ENCODE measurements at places on chromosomes 13 and 19.

GRCh38 chr19:14502334-14503092 is 6.6 kb upstream of the GIPC1 start:
- no peak for DNase-seq

GRCh38 chr13:94031609-94032008 is 447.9 kb downstream of the DCT start:
- no peak for DNase-seq

GRCh38 chr19:23981863-23982262 is 67.2 kb downstream of the ZNF726 start:
- no peak for DNase-seq

- DNase-seq, result no peak
Measured at GRCh38 chr19:38319421-38320258, at the start of gene KCNK6. Gene KCNK6 (plus strand): TSS chr19:38319845. CDS start chr19:38319951, 106 bp downstream.

DNA sequence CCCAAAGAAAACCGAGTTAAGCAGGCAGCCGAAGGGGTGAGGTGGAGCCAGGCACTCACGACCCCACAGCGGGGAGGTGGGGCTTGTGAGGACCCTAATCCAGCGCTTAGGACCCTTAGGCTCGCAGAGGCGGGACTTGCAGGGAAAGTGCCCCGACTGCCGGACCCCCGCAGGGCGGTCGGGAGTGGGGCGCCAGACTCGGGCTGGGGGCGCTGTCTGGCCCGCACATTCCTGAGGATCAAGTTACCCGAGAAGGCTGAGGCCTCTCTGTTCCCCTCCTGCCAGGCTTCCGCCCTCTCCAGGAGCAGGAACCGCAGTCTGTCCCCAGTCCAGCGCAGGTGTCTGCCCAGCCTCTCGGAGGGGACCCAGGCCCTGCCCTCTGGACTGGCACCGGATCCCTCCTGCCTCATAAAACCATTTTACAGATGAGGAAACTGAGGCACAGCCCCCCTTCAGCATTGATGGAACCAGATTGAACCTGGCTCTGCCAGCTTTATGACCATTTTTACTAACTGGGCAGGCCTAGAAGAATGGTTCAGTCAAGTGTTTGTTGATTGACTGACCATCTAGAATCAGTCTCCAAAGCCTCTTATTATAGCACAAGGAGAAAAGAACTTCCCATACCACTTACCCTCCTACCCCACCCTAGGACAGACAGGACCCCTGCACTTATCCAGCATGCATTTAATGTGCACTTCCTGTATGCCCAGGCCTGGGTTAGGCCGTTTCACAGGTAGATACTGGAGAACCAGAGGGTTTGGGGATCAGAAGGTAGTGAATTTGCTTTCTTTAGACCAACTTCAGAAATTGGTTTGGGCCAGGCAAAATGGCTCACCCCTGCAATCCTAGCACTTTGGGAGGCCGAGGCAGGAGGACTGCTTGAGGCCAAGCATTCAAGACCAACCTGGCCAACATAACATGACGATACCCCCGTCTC is 6.7 kb upstream of the JUND start:
- no peak for DNase-seq

GRCh38 chr13:44292545-44292944 is 81.1 kb upstream of the SERP2 start:
- no peak for DNase-seq

DNA sequence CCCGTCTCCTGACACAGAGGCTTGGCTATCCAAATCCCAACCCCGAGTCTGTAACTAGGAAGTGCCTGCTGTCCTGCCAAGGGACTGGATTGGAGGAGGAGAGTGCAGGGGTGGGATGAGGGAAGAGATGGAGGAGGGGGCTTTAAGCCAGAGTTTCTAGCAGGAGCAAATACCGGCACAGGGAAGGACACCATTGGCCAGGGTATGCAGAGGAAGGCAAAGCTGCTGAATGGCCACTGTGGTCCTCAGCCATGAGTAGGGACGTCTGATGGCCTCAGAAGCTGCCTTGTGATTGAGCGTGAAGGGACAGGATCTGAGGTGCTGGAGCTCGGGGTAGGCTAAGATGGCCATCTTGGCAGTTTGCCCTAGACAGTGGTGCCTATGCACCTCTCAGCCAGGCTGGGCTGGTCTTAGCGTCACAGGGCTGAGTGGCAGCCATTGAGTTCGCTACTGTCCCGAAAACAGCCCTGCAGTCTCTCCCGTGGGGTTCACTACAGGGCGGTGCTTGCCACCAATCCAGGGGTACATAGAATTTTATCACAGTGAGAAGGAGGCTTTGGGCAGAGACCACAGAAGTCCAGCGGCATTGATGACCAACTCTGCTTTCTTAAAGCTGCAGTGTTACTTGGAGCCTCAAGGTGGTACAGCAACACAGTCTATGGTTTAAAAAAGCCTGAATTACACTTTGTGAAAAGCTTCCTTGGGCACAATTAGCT is 61.8 kb downstream of the AKAP11 start:
- no peak for DNase-seq

- no peak for DNase-seq
Measured at GRCh38 chr19:38093587-38093986, 130.4 kb downstream of the DPF1 start.

GRCh38 chr13:67443923-67444322 is 213.8 kb upstream of the PCDH9 start:
- no peak for DNase-seq

DNA sequence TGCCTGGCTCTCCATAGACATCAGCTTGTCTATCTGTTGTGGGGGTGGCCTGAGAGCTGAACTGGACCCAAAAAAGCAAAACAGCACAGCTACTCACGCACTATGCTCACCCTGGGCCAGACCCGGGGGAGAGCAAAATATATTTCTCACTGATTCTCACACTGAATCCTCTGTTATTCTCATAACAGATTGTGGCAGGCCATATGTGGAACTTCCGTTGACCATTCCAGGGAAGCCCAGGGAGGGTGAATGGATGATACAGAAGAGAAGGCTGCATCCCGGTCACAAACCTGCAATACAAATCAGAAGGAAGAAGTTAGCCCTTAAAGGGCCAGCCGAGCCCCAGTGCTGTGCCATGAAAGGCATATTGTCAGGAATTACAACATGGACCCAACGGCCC is 362.5 kb downstream of the ZNF536 start:
- DNase-seq, result no peak

DNA sequence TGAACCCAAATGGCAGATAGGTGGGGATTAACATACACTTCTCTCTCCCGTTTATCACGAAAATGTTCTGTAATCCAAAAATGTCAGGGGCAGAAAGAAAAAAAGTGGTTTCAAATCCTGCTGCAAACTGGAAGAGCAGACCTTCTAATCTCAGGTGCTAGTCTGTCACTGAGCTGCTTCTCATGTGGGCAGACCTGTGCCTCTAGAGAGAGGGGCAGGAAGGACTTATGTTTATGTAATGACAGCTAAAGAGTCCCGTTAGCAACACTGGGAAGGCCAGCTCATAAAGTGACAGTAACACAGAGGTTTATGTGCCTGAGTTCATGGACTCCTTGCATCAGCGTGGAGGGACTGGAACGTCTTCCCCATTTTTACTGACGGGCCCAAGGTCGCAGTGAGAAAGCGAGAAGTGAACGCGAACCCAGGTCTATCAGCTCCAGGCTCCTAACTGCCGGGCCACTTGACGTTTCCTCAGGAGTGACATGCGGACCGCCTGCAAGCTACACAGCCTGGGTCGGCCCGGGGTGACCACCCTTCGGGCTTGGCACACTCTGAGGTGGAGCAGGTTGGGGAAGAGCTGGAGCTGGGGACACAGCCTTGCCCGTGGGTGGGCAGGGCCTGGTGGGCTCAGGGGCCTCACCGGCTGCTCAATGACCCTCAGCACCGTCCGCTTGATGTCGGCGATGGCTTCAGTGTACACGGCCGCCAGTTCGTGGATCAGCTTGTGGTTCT is 9.6 kb upstream of the RSPH6A start:
- DNase-seq, result no peak

DNA sequence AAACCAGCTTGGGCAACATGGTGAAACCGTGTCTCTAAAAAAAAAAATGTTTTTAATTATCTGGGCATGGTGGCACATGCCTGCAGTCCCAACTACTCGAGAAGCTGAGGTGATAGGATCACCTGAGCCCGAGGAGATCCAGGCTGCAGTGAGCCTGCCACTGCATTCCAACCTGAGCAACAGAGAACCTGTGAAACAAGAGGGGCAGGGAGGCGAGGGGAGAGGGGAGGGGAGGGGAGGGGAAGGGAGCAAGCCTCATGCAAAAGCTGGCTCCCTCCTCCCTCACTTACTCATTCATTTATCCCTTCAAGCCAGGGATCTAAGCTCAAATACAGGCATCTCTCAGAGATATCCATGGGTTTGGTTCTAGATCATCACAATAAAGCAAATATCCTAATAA is 8.9 kb downstream of the ATP7B start:
- DNase-seq, result no peak

DNA sequence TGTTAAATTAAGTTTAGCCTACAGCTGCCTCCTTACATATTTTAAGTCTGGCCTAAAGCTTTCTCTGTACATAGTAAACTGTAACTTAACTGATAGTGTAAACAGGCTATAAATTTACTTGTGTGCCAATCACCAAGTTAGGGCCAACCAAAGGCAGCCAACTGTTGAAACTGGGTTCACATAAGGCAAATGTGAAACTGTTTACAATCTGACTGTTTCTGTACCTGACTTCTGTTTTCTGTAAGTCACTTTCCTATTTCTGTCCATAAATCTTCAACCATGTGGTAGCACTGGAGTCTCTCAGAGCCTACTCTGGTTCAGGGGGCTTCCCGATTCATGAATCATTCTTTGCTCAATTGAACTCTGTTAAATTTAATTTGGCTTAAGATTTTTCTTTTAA is 103.1 kb downstream of the RAP2A start:
- no peak for DNase-seq

DNA sequence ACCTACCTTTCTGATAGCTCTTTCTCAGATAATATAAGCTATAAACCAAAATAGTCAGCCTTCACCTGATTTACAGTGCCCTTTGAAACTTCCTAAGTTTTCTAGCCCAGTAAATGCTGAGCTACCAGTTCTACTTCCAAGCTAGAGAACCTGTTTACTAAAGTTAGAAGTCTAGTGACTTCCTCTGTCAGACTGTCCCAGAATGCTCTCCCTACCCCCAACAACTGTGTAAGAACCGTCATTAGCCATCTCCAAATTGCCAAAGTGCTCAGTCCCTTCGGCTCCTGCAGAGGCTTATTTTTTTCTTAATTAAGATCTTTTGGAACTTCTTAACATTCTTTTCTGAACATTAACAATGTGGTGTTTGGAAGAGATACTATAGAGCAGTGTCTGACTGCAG is 3.2 kb upstream of the ABCC4 start:
- DNase-seq, result no peak

- DNase-seq, result no peak
Measured at GRCh38 chr19:49763230-49763629, at the start of gene TSKS. Gene TSKS (minus strand): TSS chr19:49763306. CDS start chr19:49763247, 59 bp downstream.

- DNase-seq, result no peak
Measured at GRCh38 chr13:108315273-108315672, 45.8 kb downstream of the TNFSF13B start.

GRCh38 chr13:33867472-33867871 is 49.5 kb downstream of the RFC3 start:
- no peak for DNase-seq

DNA sequence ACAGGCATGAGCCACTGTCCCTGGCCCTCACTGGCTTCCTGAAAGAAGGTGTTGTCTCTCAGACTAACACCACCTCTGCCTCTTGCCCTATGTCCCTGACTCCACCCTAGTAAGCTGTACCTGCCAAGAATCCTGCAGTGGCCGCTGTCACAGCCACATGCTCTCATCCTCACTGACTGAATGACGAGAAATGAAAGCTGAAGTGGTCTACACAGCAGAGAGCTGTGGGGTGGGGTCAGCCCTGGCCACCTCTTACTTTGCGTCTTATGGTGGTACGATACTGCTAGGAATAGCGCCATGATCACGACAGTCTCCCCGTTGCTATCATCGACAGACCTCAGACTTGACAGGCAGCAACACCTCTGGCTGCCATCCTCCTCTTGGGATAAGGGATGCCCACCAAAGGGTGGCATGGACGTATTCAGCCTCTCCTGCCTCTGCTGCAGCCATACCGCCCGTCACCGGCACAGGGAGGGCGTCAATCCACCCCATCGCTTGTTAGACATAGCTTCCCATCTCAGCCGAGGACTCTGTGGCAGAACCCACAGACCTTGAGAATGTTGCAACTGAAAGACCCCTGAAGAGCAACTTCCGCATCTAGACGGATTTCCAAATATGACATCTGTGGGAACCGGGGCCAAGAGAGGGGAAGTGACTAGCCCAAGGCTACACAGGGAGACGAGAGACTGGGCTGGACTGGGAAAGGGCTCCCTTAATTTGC is 809 bp downstream of the MYO1F start:
- no peak for DNase-seq

DNA sequence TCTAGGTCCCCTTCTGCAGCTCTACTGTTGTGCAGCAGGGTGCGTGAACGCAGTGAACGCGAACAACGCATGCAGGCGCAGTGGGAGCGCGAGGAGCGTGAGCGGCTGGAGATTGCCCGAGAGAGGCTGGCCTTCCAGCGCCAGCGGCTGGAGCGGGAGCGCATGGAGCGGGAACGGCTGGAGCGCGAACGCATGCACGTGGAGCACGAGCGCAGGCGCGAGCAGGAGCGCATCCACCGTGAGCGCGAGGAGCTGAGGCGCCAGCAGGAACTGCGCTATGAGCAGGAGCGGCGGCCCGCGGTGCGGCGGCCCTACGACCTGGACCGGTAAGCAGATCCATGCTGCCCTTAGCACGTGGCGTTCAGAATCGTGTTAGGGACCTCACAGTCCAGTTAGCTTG is 18.8 kb downstream of the MICOS13 start:
- no peak for DNase-seq

DNA sequence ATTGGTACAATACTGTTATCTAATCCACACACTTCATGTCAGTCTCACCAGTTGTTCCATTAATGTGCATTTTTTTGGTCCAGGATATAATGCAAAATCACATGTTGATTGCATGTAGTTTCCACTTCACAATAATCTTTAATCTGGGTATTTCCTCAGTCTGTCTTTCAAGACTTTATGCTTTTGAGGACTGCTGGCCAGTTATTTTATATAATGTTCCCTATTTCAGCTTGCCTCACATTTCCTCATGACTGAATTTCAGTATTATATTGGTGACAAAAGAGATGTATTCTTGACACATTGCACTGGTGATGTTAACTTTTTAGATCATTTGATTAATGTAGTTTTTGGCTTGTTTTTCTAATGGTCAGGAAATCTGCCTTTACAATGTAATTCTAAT is 368.3 kb downstream of the IRS2 start:
- no peak for DNase-seq

DNA sequence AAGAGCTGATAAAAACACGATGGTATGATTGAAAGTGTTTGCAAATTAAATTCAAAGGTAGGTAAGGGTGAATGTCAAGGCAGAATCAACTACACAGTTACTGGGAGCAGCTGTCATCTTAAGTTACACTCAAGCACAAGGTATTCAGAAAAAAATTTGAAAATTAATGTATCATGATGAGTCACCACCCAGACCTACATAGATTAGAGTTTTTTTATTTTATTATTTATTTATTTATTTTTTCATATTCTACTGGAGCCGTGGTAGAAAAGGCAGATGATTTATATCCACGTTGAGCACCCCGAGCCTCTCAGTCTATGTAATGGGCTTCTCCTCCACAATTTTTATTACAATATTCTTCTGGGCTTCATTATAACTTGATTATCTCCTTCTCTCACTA is 728.9 kb upstream of the ARGLU1 start:
- DNase-seq, result no peak

All from AG04450 (cell line).